MM.1S (cell line): ENCODE measurements at places on chromosomes 12 and 14.
A peak's percentile ranks its signal among the peaks of the same experiment; 100 is the strongest.

- DNase-seq, result no peak
These were observed 36.0 kb downstream of the TC2N start for GRCh38 chr14:91831337-91831736.

GRCh38 chr12:75505706-75506312, 5.6 kb downstream of the KRR1 start:
- DNase-seq, result peak; percentile 43

DNA sequence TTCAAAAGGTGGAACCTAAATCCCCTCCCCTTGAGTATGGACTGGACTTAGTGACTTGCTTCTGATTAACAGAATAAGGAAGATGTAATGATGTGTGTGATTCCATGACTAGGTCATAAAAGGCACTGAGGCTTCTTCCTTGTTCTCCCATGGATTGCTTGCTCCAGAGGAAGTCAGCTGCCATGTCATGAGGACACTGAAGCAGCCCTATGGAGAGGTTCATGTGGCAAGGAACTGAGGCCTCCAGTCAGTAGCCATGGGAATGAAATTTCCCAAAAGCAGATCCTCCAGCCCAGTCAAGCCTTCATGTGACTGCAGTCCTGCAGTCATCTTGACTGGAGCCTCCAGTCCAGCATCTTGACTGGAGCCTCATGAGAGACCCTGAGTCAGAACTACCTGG, 10.7 kb downstream of the TMBIM4 start:
- no peak for DNase-seq

DNA sequence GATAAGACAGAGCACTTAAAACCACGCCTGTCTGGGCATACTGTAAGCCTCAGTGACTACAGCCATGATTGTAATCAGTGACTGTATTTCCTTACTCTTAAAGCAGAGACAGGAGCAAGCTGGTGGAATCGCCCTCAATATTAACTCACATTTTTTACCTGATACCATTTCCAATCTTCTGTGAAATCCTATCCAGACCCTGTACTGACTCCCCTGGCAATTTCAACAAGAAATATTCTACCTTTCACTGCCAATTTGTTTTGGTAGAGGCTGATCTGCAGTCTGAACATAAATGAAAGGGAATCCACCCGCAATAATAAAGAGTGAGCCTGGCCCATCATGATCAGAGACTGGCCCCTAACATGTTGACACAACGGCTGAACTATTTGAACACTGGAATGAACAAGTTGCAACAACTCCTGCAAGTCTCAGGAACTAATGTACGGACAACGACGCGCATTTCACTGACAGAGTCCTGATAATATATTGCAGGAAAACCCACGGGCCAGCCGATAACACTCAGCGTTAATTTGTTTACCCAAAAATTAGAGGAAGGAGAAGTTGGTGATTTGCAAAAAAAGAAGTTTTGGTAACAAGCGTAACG, 195.5 kb upstream of the BTG1 start:
- DNase-seq, result no peak

- no peak for DNase-seq
These were observed 146.3 kb downstream of the APAF1 start for GRCh38 chr12:98791406-98791805.

DNA sequence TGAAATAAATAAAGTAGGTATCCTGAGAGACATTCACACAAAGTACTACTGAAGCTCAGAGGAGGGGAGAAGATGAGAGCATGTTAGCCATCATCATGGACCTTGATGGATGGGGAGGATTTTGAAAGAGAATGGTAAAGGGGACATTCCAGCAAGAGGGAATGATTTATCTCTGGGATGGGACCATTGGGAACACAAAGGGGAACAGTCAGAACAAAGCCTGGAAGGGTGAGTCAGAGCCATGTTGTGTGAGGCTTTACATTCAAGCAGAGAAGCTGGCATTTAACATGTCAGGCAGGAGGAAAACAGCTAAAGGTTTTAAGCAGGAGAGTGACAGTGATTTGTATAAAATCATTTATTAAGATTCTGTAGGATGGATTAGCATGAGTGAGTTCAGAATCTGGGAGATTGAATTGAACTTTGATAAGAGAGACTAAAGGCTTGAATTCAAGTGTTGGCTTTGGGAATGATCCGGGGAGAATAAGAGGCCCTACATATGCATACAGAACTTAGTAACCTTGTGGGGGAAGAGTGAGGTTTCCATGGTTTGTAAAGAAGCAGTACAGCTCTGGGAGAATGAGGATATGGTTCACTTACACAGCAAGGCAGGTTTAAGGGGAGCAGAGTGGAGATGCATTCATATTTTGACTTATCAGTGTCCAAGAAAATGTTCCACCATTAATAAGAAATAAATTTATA, 174.4 kb downstream of the SYT10 start:
- DNase-seq, result no peak

GRCh38 chr12:105570944-105571343, 240.5 kb downstream of the C12orf75 start:
- no peak for DNase-seq

- DNase-seq, result no peak
These were observed 2.9 kb upstream of the HSP90AA1 start for GRCh38 chr14:102089621-102090343.

GRCh38 chr12:76007640-76008039, 23.9 kb downstream of the PHLDA1 start:
- no peak for DNase-seq

DNA sequence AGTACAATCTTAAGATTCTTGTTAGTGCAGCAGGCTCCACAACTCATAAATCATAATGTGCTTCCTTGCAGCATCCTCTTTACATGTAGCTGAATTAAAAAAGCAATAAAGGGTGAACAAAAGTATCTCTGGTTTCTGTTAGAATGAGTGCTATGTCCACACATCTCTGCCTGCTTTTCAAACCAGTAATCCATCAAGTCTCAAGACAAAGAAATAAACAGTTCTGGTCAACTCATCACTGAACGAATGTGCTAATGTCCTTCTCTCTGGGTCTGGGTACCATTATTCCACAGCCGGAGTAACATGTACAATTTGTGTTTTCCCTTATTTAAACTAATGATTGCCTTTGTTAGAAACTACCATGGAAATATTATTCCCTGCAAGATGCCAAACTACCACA, 273.0 kb upstream of the USP15 start:
- DNase-seq, result no peak

DNA sequence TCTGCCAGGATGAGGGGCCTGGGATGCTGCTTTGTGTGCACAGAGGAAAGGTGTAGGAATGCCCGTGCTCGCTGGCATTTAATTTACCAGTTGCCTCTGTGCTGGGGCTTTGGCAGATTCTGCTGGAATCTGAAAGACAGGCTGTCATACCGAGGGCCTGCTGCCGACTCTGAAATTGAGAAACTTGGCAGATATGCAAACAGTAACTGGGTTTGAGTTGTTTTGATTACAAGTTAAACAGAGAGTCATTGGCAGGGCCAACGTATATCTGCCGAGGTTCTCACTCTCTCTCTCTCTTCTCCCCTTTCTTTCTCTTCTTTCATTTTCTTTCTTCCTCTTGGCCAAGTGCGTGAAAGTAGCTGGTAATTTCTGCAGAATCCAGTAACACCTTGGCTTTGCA, 618.7 kb downstream of the VRK1 start:
- DNase-seq, result no peak

- no peak for DNase-seq
These were observed 612 bp upstream of the ZDHHC22 start for GRCh38 chr14:77142005-77142800.

GRCh38 chr12:93111773-93112172, 182.7 kb upstream of the EEA1 start:
- no peak for DNase-seq

DNA sequence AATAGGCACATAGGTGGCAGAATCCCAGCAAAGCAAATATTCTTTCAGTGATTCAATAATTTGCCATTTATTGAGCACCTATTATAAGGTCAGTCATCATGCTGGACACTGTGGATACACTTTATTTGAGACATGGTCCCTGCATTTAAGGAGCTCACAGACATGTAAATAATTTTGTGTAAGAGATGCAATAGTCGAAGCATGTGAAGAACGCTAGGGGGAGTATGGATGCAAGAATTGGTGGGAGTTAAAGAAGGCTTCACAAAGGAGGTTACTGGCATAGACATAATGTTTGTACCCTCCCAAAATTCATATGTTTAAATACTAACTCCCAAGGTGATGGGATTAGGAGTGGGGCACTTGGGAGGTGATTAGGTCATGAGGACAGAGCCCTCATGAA, 260.6 kb upstream of the GARIN6 start:
- DNase-seq, result peak; percentile 47

GRCh38 chr12:6435961-6436715, 8.6 kb upstream of the CD27 start:
- DNase-seq, result no peak

DNA sequence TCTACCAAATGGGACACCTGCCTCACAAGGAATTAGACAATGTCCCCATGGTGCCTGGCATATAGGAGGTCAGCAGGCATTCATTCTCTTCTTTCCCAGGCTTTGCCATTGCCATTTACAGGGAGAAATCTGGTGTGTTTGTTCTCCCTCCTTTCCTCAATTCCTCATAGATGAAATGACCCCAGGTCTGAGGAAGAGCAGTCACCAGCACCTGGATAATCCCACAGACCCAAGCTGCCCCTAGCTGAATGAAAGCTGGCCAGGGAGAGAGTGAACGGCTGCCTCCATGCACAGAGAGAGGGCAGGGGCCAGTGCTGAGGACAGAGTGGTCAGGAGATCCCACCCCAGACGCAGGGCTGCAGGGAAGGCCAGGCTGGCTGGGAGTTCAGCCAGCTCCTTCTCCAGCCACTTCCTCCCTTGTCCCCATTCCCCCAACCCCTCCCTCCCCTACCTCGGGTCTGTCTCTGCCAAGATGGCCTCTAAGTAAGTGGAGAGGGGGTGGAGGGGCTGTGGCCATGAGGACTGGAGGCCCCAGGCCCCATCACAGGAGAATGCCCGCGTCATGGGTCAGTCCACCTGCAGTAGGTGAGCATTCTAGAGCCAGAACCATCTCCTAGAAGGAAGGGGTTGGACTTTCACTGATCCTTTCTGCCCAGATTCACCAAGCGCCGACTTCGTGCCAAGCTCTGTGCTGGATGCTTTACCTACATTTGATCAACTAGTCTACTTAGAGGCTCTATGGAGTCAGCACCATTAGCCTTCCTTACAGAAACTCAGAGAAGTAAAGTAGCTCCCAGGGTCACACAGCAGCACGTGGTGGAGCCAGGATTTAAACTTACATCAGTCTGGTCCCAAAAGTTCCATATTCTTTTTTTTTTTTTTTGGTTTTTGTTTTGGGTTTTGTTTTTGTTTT, 2.0 kb upstream of the KRT4 start:
- DNase-seq, result no peak

DNA sequence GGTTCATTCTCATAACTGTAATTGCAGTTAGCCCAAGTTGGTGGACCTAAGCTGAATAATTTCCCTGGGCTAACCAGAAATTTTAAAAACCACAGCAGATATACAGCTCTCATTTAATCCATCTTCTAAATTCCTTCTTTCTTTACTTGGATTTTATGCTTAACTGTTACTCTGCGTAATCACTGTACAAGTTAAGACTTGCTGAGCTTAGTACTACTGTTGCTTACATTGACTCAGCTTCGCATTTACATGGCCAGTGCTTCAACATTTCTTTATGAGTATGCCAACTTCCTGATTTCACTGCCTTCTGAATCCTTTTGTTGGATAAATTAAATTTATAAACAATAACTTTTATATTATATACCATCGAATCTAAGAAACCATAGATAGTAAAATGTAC, 147.4 kb downstream of the SLC38A4 start:
- no peak for DNase-seq

GRCh38 chr12:4030929-4031702, 157.9 kb upstream of the PARP11 start:
- peak; percentile 74 for DNase-seq

DNA sequence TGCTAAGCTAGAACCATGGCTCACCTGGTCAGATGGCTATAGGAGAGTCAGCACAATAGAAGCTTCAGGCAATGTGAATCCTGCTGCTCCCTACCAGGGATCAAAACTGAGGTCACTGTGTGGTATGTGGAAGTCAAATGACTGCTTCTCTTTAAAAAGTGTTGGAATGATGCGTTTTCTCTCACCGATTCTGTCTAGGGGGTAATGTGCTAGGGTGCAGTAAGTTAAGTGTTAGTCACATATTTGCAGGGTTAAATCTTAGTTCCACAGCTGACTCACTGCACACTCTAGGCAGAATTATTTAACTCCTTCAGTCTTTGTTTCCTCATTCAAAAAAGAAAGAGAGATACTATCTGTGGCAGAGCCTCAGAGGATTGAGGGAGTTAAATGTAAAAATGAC, 696.6 kb downstream of the DIO2 start:
- DNase-seq, result no peak

- no peak for DNase-seq
These were observed 305.6 kb downstream of the RAD51B start for GRCh38 chr14:68124979-68125731.

- no peak for DNase-seq
These were observed 597 bp upstream of the GLTP start for GRCh38 chr12:109880938-109881337.

- DNase-seq, result no peak
These were observed 1.6 kb upstream of the TNFRSF1A start for GRCh38 chr12:6343518-6343917.

DNA sequence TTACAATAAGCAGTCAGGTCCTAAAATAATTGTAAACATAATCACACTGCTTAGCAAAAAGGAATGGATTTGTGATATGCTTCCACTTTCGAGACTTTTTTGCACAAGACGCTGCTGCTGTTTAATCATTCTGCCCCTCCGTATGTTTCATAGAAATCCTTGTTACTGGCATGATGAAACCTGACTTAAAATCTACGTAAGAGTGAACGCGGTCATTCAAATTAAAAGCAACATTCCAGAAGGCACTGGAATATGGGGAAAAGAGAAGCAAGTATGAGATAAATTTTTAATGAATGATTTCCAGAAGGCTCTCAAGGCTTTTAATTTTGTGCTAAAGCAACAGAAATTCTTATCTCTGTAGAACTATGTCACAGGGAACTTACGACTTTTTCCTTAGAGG, 1.1 kb downstream of the CNIH1 start:
- no peak for DNase-seq

DNA sequence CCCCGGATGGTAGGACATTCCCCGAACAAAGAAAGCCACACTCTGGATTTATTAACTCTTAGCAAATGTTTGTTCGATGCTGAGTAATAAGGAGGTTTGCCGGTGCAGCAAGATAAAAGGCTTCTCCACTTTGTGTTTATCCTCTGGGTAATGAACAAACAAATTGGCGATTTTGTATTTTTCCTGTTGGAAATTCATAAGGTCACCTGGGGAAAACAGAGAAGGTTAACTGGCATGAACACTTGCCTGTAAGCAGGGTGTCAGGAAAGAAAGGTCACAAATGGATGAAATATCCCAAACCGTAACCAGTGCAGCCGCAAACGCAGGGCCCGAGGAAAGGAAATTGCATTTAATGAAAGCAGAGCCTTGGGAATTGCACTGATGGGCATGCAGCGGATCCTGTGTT, 132.8 kb downstream of the RMST start:
- DNase-seq, result no peak

DNA sequence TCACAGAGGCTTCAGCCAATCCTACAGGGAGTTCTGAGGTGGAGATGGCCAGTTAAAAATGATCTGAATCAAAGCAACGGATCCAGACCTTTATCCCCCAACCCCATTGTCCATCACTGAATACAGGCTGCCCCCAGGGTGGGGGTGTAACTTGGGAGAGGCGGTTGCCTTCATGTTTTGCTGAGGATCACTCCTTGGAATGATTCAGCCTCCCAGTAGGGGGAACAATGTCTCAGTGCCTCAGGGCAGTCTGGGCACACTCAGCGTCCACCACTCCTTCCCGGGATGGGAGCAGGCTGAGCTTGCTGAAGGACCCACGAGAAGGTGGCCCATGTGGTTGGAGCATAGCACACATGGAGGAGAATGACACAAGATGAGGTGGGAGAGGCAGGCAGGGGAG, 60.2 kb downstream of the RFX4 start:
- DNase-seq, result no peak

GRCh38 chr14:33631441-33631840, 319.4 kb downstream of the EGLN3 start:
- no peak for DNase-seq
